ENCODE measurements at places on chromosomes 12 and 14. TPM values are rescaled to one million over a fixed set of nuclear protein-coding genes. Genes with fewer than 3 reads are reported as not detected.
A peak's percentile ranks its signal among the peaks of the same experiment; 100 is the strongest.

WSCD2 gene
- 0.60 TPM for total RNA-seq

PLEK2 gene
- 1.7 TPM for total RNA-seq

NRL gene
- total RNA-seq = 2.2 TPM

PROX2 gene
- total RNA-seq = not detected

- no peak for DNase-seq
- H3K27me3 ChIP-seq = no peaks in the 10 kb centered on the region
- H3K4me3 ChIP-seq = no peak overlapping the region
Observed at GRCh38 chr12:89376844-89377243, 24.5 kb upstream of the DUSP6 start.

SERPINA1 gene
- total RNA-seq = 3.5 TPM

GRCh38 chr12:13045816-13046215, 1.6 kb downstream of the FAM234B start:
- peaks cover 17% of the 10 kb centered on the region for H3K4me1 ChIP-seq
- H3K4me3 ChIP-seq = no peak overlapping the region
- DNase-seq = no peak
- no peaks in the 10 kb centered on the region for H3K36me3 ChIP-seq

GRCh38 chr12:85329913-85330312, 49.9 kb downstream of the ALX1 start:
- H3K27ac ChIP-seq = no peak overlapping the region
- H3K36me3 ChIP-seq = no peaks in the 10 kb centered on the region
- DNase-seq = no peak
- H3K27me3 ChIP-seq = no peaks in the 10 kb centered on the region
- no peak overlapping the region for H3K4me3 ChIP-seq

GRCh38 chr12:22744197-22744596, 119.2 kb downstream of the ETNK1 start:
- H3K4me3 ChIP-seq = no peak overlapping the region
- H3K27ac ChIP-seq = no peak overlapping the region
- peaks cover 23% of the 10 kb centered on the region for H3K27me3 ChIP-seq
- peaks cover 4% of the 10 kb centered on the region for H3K36me3 ChIP-seq

GRCh38 chr12:28033538-28033915, 61.0 kb upstream of the PTHLH start:
- H3K4me3 ChIP-seq = no peak overlapping the region
- H3K4me1 ChIP-seq = no peaks in the 10 kb centered on the region
- no peak overlapping the region for H3K27ac ChIP-seq
- H3K36me3 ChIP-seq = no peaks in the 10 kb centered on the region
- no peak for DNase-seq

DNA sequence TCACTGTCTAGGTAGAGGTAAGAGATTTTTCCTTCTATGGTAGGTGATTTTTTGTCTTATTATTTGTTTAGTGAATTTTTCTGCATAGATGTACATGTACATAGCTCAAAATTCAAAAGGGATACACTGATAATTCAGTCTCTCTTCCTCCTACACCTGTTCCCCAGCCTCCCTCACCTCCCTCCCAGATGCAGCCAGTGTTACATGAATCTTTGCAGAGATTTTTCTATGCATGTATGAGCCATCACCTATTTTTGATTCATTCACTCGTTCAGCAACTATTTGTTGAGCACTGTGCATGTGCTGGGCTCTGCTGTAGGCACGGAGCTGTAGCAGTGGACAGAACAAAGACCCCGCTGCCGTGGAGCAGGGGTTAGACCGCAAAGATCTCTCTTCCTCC, 218.9 kb downstream of the AACS start:
- no peaks in the 10 kb centered on the region for H3K36me3 ChIP-seq
- H3K27me3 ChIP-seq = peaks cover 30% of the 10 kb centered on the region
- no peak overlapping the region for H3K27ac ChIP-seq
- no peak overlapping the region for H3K4me3 ChIP-seq
- peaks cover 4% of the 10 kb centered on the region for H3K4me1 ChIP-seq

RPGRIP1 gene
- total RNA-seq = not detected

- H3K36me3 ChIP-seq = peaks cover 3% of the 10 kb centered on the region
- no peak overlapping the region for H3K27ac ChIP-seq
- H3K27me3 ChIP-seq = peaks cover 4% of the 10 kb centered on the region
- H3K4me1 ChIP-seq = peaks cover 4% of the 10 kb centered on the region
Observed at GRCh38 chr12:91620992-91621391, 438.4 kb upstream of the DCN start.

MUCL1 gene
- total RNA-seq = not detected

PMCH gene
- not detected for total RNA-seq

CRACR2A gene
- 54.8 TPM for total RNA-seq

- H3K4me3 ChIP-seq = no peak overlapping the region
- no peak for DNase-seq
- H3K27me3 ChIP-seq = peaks cover 16% of the 10 kb centered on the region
Observed at GRCh38 chr12:13436696-13437391, 240.3 kb downstream of the EMP1 start.

DNA sequence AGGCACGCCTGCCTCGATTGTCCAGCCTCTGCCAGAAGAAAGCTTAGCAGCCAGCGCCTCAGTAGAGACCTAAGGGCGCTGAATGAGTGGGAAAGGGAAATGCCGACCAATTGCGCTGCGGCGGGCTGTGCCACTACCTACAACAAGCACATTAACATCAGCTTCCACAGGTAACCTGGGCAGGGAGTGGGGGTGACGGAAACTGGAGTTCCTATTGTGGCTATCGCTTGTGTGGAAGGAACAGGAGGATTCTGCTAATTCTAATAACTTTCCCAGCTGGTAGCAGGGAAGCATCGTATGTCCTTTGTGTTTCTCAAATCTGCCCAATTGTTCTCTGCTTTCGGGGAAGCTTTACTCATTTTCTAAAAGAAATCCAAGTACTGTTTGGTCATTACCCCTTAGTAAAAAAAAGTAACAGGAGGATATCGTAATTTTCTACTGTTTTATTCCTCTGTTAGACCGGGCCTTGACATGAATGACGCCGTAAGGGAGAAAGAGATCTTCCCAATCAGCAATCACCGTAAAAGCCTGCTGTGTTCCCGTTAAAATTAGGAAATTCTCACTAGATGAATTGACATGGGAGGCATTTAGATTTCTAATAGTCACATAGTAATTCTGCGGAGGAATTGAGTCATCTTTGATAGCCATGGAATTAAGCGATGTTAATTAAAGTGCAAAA, 449 bp downstream of the THAP2 start:
- H3K27me3 ChIP-seq = no peaks in the 10 kb centered on the region
- H3K4me1 ChIP-seq = peaks cover 34% of the 10 kb centered on the region
- H3K4me3 ChIP-seq = peak overlapping the region; percentile 98
- H3K27ac ChIP-seq = peak overlapping the region; percentile 98

GRCh38 chr12:131177599-131177998, 223.9 kb downstream of the ADGRD1 start:
- H3K4me1 ChIP-seq = no peaks in the 10 kb centered on the region
- no peak overlapping the region for H3K4me3 ChIP-seq
- H3K36me3 ChIP-seq = no peaks in the 10 kb centered on the region

DNA sequence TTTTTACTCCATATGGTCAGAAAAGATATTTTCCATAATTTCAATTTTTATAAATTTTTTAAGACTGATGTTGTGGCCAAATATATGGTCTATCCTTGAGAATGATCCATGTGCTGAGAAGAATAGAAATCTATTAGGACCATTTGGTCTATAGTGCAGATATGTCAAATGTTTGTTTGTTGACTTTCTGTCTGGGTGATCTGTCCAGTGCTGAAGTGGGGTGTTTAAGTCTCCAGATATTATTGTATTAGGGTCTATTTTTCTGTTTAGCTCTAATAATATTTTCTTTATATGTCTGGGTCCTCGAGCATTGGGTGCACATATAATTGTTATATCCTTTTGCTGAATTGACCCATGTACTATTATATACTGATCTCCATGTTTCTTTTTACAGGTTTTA, 308.9 kb upstream of the LMO3 start:
- H3K27me3 ChIP-seq = no peaks in the 10 kb centered on the region
- no peak overlapping the region for H3K27ac ChIP-seq
- H3K36me3 ChIP-seq = no peaks in the 10 kb centered on the region
- H3K4me3 ChIP-seq = no peak overlapping the region

MAP3K9 gene
- total RNA-seq = 9.1 TPM

- no peak overlapping the region for H3K4me3 ChIP-seq
- no peaks in the 10 kb centered on the region for H3K4me1 ChIP-seq
- no peaks in the 10 kb centered on the region for H3K36me3 ChIP-seq
- DNase-seq = no peak
- no peaks in the 10 kb centered on the region for H3K27me3 ChIP-seq
Observed at GRCh38 chr14:38339696-38340095, 83.8 kb upstream of the CLEC14A start.

- H3K36me3 ChIP-seq = no peaks in the 10 kb centered on the region
- H3K27me3 ChIP-seq = no peaks in the 10 kb centered on the region
- no peak for DNase-seq
- no peak overlapping the region for H3K27ac ChIP-seq
- no peaks in the 10 kb centered on the region for H3K4me1 ChIP-seq
Observed at GRCh38 chr12:61137677-61138414, 1122.4 kb upstream of the USP15 start.

DNA sequence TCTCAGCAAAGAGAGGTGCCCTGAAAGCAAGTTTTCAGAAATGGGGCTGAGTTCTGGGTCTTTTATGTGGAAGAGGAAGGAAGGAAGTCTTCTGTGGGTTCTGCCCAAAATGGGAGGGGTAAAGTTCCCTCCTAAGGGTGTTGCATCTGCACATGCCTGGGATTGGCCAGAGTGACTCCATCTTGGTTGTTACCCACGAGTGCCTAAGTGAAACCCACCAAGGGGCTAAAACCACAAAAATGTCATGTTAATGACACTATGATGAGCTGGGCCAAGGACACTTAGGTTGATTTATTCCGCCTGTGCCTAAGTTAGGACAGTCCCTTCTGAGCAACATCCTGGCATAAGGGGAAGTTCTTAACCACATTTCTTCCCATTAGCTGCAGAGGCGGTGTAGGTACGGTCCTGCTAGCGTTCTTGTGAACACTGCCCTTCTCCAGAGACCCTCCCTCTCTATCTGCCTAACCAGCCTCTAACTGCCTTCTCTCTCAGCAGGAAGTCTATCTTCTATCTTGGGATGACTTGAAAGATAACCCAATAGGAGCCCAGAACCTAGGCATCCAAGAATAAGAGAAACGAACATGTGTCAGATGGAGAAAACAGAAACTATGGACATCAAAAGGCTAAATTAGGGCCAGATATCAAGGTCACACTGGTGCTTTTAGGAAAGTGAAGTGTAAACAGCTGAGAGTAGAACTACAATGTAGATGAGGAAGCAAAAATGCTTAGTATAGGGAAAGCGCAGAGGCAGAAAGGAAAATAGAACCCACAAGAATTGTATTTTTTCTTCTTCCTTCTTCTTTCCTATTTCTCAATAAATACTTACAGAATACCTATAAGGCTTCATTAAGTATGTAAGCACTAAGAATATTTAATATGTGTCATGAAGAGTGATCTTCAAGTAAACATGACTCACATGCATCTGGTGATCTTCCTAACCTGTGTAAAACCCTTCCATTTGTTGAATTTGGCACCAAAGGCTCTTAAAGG, 104.2 kb upstream of the AMN1 start:
- H3K4me3 ChIP-seq = peak overlapping the region; percentile 66
- H3K27ac ChIP-seq = peak overlapping the region; percentile 81
- H3K27me3 ChIP-seq = no peaks in the 10 kb centered on the region
- peaks cover 12% of the 10 kb centered on the region for H3K4me1 ChIP-seq

DNA sequence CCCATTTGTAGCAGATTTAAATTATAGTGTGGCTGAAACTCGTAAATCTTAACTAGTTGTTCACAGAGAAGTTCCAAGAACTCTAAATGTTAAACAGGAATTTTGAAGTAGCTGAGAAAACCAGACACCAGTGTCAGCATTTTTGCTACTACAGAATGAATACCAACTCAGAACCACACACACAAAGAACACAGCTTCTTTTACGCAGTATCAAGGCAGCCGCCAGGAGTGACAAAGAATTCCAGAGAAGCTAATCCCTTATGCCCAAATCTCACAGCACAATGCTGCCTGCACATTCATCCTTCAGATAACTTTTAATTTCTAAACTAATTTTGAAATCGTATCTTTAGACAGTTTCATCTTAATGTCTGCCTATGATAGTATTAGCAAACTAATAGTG, 37.4 kb downstream of the SLC6A15 start:
- no peak for DNase-seq
- no peak overlapping the region for H3K27ac ChIP-seq
- no peak overlapping the region for H3K4me3 ChIP-seq
- H3K36me3 ChIP-seq = no peaks in the 10 kb centered on the region
- H3K27me3 ChIP-seq = peaks cover 17% of the 10 kb centered on the region

GRCh38 chr12:38898001-38898684, 7.2 kb downstream of the CPNE8 start:
- H3K36me3 ChIP-seq = no peaks in the 10 kb centered on the region
- H3K27ac ChIP-seq = peak overlapping the region; percentile 3
- peaks cover 10% of the 10 kb centered on the region for H3K4me1 ChIP-seq

- no peak overlapping the region for H3K4me3 ChIP-seq
- H3K36me3 ChIP-seq = no peaks in the 10 kb centered on the region
- no peak for DNase-seq
- H3K27me3 ChIP-seq = no peaks in the 10 kb centered on the region
- no peak overlapping the region for H3K27ac ChIP-seq
- H3K4me1 ChIP-seq = no peaks in the 10 kb centered on the region
Observed at GRCh38 chr12:81021834-81022233, 56.0 kb upstream of the ACSS3 start.

- peaks cover 3% of the 10 kb centered on the region for H3K27me3 ChIP-seq
- H3K4me1 ChIP-seq = no peaks in the 10 kb centered on the region
- no peak overlapping the region for H3K4me3 ChIP-seq
- DNase-seq = no peak
- no peaks in the 10 kb centered on the region for H3K36me3 ChIP-seq
- no peak overlapping the region for H3K27ac ChIP-seq
Observed at GRCh38 chr12:42008996-42009395, 135.7 kb downstream of the GXYLT1 start.

JAG2 gene
- total RNA-seq = 1.2 TPM

DNA sequence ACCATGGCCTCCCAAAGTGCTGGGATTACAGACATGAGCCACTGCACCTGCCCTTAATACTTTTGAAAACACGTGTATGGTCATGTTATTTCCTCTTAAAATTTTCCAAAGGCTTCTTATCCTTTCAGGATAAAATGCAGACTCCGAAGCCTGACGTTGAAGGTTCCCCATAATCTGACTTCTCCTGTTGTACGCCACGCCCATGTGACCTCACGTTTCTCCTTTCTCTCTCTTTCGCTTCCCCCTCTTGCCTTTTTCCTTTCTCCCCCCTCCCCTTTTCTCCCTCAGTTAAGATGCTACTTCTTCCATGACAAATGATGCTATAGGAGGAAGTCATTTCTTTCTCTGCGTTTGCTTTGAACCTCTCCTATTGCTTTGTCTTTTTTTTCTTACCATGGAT, 266.0 kb downstream of the FBXL14 start:
- no peak for DNase-seq
- peaks cover 8% of the 10 kb centered on the region for H3K36me3 ChIP-seq
- H3K4me1 ChIP-seq = peaks cover 19% of the 10 kb centered on the region
- no peak overlapping the region for H3K4me3 ChIP-seq
- H3K27ac ChIP-seq = no peak overlapping the region

DNA sequence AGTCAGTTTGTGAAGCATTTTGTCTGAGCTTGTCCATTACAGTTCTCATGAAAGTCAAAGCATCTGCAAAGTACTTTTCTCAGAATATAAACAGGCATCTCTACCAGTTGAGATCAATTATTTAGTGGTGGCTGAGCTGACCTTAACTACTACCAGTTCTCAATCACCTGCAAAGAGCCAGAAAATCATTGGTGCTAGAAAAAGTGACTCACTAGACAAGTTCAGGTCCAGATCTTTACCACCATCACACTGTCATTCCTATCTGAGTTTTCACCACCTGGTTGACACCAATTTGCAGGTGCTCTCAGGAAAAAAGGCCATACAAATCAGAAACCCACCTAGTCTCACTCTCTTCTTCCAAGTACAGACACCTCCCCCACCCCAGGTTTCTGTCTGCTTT, 33.3 kb downstream of the ITPR2 start:
- no peak overlapping the region for H3K4me3 ChIP-seq
- no peak for DNase-seq
- H3K4me1 ChIP-seq = peaks cover 9% of the 10 kb centered on the region

VSIG10 gene
- 1.3 TPM for total RNA-seq
